ENCODE measurements at places on chromosomes 6 and 20.
A peak's percentile ranks its signal among the peaks of the same experiment; 100 is the strongest.

- DNase-seq: peak; percentile 76
These were observed 91.9 kb downstream of the TCP11 start for GRCh38 chr6:35049156-35049735.

GRCh38 chr6:21005816-21006570, 471.7 kb downstream of the CDKAL1 start:
- no peak for DNase-seq

DNA sequence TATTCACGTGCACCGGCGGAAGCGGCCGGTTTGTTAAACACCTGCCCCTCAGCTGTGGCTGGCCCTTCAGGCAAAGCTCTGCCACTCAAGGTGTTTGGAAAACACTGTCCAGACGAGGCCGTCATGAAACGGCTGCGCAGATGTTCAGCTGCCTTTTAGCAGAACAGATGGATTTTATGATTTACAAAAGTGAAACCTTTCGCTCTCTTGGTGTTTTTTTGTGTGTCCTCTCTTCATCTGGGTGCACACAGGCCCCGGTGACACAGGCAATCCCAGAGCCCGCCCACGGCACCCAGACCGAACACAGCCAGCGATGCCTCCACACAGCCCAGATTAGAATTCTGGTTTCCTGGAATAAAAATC, 397.0 kb downstream of the SMOC2 start:
- DNase-seq: peak; percentile 44

DNA sequence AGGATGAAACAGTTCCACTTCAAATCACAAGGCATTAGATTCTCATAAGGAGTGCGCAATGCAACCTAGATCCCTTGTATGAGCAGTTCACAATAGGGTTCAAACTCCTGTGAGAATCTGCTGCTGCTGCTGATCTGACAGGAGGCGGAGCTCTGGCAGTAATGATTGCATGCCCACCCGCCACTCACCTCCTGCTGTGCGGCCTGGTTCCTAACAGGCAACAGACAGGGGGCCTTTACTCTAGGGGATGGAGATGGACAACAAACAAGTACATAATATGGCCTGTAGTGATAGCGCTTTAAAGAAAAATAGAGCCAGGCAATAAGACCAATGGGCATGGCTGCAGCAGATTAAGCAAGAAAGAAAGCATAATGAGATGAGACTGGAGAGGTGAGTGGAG, 2.7 kb upstream of the TBC1D22B start:
- no peak for DNase-seq

DNA sequence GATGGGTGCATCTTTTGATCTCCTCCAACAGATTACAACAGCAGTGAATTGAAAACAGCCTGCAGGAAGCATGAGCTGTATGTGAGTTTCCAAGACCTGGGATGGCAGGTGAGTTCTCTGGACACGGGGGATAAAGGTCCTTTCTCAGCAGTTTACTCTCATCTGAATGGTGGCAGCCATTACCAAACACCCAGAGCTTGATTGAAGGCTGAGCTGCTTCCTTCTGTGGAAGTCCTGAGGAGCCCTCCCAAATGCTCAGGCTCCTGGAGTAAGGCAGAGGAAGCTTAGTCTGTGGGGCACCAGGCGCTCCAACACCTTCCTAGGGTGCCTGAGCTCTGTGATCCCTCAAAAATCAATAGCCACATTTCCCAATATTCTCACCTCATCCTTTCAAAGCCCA, 31.5 kb downstream of the TXNDC5 start:
- DNase-seq: no peak

GRCh38 chr20:54479138-54479906, 3.9 kb downstream of the DOK5 start:
- DNase-seq: no peak

- no peak for DNase-seq
These were observed 6.6 kb upstream of the ACAT2 start for GRCh38 chr6:159754959-159755914.

DNA sequence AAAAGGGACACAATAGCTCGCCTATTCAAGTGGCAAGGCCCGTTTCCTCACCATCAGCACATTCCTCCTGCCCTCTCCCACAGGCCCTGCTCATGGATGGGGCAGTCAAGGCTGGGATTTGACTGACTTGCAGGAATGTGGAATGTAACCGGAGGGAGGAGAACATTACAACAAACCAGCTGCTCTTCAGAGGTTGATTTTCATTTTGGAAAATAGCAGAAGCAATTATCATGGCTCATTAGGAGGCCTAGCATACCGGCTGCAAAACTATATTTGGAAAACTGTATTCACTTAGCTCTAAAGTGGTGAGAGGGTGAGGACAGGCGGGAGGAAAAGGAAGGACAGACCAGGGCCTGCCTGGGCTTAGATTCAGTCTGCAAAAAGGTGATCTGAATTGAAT, 283.7 kb downstream of the CD83 start:
- DNase-seq: no peak

GRCh38 chr20:36826554-36827244, 49.2 kb upstream of the TLDC2 start:
- DNase-seq: no peak

GRCh38 chr6:42017021-42017643, 33.2 kb upstream of the TAF8 start:
- DNase-seq: no peak

- DNase-seq: no peak
These were observed 646.0 kb upstream of the MARCKS start for GRCh38 chr6:113211170-113211569.

DNA sequence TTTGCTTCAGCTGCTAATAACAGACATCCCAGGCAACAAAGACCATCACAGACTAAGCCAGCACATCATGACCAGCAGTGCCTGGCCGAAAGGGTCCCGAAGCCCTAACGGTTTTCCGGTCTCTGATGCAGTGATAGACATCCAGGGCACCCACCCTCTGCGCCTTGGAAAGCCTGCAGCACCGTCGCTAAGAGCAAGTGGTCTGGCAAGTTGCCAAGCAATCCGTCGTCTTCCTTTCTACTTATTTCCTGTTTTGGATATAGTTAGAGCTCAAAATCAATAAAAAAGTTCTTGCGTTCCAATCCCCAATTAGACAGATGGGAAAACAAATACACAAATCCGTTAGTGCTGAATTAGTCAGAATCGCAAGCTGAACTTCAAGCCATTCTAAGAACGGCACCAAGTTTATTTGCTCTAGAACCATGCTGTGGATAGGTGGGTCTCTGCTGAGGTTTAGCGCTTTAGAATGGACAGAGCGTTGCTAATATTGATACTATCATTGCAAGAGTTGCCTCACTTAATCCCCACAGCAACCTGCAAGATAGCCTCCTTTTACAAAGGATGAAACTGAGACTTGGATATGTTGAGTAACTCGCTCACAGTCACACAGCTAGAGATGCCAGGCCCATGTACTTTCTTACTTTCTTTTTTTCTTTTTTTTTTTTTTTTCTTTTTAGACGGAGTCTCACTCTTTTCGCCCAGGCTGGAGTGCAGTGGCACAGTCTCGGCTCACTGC, 163.3 kb upstream of the SNX9 start:
- peak; percentile 46 for DNase-seq

DNA sequence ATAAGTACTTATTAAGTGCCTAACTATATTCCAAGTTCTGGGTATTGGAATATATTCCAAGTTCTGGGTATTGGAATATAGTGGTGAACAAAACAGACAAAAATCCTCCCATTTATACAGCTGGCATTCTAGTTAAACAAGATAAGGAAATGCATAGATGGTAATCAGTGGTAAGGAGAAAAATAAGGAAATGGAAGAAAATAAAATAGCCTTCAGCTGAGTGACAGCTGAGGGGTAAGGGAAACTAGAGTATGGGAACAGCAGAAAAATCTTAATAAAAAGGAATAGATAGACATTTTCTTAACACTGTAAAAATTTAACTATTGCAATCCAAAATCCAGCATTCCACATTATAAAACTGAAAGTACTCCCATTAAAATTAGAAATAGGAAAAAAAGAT, 17.2 kb upstream of the WFDC10A start:
- DNase-seq: no peak

- DNase-seq: no peak
These were observed 15.9 kb upstream of the ITPR3 start for GRCh38 chr6:33604941-33605854.

GRCh38 chr20:33709905-33710541, 10.1 kb downstream of the PXMP4 start:
- no peak for DNase-seq

DNA sequence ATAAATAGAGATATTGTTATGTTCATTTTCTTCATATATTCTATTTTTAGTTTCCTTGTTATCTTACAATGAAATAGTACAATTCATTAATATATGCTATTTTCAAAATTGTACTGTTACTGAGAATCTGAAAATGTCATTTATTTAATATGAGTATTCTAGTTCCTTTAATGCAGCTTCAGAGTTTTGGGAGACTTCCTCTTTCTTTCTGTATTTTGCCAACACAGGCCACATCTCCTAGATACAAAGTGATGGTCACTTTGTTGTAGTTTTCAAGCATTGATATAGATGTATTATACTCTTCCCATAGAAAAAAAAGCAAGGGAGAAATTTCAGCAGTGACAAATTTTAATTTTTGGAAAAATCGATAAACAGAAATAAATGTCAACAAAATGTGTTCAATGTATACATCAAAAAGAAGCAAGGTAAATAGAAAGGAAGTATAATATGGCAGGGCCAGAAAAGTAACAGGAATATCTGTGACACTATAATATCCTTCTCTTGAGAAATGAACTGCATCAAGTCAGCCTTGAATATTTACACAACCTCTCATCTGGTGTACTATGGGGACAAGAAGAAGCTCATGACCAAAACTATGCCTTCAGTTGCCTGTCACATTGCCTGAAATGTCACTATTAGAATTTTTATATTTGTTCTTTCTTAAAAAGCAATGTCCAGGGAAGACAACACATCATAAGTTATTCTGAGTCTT, 396.0 kb downstream of the TBC1D32 start:
- DNase-seq: no peak

DNA sequence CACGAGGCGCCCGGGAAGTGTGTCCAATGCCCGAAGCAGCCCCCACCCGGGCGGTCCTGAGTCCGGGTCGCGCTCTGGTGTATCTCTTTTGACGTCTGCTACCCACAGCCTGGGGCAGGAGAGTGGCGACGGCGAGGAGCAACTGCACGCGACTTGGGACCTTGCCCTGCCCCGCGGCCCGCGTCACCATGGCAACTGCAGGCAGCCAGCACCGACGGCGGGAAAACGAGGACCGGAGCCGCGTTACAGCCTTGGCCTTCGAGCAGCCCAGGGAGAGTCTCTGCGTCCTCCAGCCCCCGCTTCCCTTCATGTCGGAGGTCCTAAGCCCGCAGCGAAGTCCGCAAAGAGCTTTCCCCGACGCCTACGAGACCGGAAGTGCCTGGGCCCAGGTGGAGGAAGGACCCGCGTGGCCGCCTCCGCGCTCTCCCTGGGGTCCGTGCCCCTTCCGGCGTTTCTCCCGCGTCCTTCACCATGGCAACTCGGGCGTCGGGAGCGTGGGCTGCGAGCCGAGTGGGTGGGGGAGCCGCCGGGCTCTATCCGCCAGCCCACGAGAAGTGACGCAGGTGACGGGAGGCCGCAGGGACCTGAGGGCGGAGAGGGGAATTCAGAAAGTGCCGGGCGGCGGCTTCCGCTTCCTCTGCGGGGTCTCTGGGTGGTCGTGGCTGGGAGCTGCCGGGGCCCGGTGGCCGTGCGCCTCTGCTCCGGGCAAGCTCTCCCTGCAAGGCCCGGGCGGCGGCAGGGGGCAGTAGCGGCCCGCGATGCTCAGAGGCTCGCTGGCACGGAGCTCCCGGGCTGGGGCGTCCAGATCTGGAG, 88.6 kb upstream of the TGM3 start:
- peak; percentile 64 for DNase-seq

- peak; percentile 30 for DNase-seq
These were observed 110.5 kb downstream of the B3GAT2 start for GRCh38 chr6:70846207-70846835.

DNA sequence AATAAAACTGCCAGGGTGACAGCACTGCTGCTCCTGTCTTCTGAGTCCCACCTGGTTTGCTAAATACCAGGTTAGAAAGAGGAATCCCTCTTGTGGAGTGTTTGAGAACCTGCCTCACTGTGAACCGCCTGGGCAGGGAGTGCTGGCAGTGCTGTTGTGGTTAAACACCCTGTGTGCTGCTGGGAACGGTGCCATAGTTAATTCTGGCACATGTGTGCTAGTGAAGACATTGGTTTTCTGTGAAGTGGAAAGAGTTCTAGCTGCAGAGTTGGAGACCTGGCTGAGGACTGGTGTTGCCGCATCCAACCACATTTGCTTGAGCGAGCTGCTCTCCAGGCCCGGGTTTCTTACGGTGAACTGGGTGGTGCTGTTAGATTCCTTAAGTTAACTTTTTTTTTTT, 72.7 kb downstream of the IGF2R start:
- no peak for DNase-seq

GRCh38 chr6:1590580-1590979, 19.1 kb upstream of the FOXC1 start:
- no peak for DNase-seq

DNA sequence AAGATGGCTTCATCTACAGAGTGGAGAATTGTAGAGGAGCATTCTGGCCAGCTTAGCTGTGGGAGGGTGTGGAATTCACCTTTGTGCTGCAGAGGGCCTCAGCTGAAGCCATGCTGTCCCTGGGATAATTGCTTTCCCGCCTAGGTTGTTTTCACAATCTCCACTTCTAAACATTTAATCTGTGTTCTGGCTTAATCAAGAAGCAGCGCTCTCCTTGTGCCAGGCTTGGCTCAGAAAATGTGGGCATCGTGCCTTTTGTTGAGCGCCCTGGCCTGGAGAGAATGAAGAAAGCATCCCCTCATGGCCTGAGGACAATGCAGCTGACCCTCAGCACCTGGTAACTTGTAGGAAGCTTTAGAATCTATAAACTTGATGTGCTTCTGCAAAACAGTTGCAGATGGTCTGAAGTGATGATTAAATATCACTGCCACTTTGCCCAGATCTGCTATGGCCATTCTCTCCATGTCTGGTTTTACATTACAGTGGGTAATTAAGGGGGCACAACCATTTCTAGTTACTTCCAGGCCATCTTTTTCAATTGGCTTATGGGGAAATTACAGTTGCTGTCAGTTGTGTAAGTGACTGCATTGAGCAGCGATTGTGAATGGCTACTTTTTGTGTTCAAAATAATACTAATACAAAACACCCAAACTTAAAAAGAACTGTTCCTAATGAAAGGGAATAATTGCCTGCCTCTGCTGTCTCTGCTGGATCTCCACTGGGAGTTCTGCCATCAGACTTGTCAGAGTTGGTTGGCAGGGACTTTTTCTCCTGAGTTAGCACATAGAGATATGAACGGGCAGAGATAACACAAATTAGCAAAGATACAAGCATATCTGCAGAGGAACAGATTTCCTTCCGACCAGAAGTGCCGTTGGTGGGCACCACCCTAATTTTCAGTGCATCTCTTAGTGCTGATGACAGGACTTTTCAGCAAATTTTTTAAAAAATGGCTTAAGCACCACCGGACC, 18.4 kb downstream of the CTNNBL1 start:
- DNase-seq: peak; percentile 90

- DNase-seq: no peak
These were observed 100.7 kb upstream of the PTPN1 start for GRCh38 chr20:50409495-50409894.

GRCh38 chr20:31516651-31517050, 2.4 kb downstream of the HM13 start:
- no peak for DNase-seq

DNA sequence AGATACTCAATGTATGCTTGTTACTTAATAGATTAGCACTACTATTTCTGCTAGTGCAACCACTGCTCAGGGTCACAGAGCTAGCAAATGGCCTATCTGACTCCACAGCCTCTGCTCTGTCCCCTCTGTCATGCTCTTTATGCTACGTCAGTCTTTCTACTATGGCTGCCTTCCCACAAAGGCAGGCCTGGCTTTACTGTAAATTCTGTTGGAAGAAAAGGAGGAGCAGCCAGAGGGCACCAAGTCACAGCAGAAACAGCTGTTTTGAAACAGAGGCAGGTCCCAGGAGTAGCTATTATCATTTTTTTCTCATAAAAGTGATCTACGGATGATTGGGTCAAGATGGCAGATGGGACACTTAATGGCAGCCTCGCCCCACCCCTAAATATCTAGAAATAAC, 10.0 kb upstream of the ELMO2 start:
- DNase-seq: no peak
